ENCODE measurements at places on chromosomes 11 and 22.

GRCh38 chr11:108871867-108872266, 207.0 kb downstream of the DDX10 start:
- DNase-seq, result no peak

- no peak for DNase-seq
These were observed 35.5 kb upstream of the GAB4 start for GRCh38 chr22:17043521-17043920.

- DNase-seq, result no peak
These were observed at the start of gene P2RY2 for GRCh38 chr11:73218106-73218829. Gene P2RY2 (plus strand): TSS chr11:73218281. CDS start chr11:73234160, 15,879 bp downstream.

GRCh38 chr11:10483174-10483573, 28.1 kb downstream of the AMPD3 start:
- no peak for DNase-seq

- DNase-seq, result no peak
These were observed 185.4 kb upstream of the B3GAT1 start for GRCh38 chr11:134597452-134597851.

DNA sequence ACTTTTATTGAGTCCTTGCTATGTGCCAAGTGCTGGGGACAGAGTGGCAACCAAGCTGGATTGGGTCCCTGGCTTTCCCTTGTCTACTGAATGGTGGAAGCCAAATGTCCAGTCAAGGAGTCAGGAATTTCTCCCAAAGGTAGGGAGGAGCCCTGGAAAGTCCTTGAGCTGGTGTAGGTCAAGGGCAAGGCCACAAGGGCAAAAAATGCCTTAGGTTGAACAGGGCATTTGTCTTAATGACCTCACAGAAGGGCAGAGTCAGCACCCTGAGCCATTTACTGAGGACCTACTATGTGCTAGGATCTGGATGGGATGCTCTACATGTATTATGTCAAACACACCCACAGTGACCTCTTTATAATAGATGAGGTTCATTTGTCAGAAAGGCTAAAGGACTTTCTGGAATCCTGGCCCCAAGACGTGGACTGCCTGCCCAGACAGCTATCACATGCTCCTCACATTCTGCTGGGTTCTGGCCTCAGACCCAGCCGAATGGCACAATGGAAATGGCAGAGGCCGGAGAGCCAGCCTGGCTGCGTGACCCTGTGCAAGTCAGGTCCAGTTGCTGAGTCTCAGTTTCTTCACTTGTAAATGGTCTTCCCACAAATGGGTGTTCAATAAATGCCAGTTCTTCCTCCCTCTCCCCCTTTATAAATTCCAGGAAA, 17.7 kb downstream of the MOGAT2 start:
- DNase-seq, result no peak

Measured in NCI-H1092 (cell line).